Motor neuron (in vitro differentiated cells): ENCODE measurements at places on chromosomes 12 and 14. TPM values are rescaled to one million over a fixed set of nuclear protein-coding genes. Genes with fewer than 3 reads are reported as not detected.

GLI1 gene
- 2.6 and 3.4 TPM in 2 replicates for total RNA-seq

AQP2 gene
- total RNA-seq, result 0.06 TPM in 1 of 2 replicates, not detected in the other

SERPINA10 gene
- total RNA-seq, result 0.82 and 1.3 TPM in 2 replicates

KLHL28 gene
- 8.8 and 9.3 TPM in 2 replicates for total RNA-seq

KCNH5 gene
- 2.1 and 2.8 TPM in 2 replicates for total RNA-seq

CIROP gene
- total RNA-seq, result 0.19 and 0.29 TPM in 2 replicates

ADGRD1 gene
- 2.0 and 2.1 TPM in 2 replicates for total RNA-seq

- peak; percentile 9 for ATAC-seq
Observed at GRCh38 chr12:54417712-54418440, 1.2 kb downstream of the ITGA5 start.

- no peak for ATAC-seq
Observed at GRCh38 chr12:29945904-29946303, 162.2 kb upstream of the TMTC1 start.

DNA sequence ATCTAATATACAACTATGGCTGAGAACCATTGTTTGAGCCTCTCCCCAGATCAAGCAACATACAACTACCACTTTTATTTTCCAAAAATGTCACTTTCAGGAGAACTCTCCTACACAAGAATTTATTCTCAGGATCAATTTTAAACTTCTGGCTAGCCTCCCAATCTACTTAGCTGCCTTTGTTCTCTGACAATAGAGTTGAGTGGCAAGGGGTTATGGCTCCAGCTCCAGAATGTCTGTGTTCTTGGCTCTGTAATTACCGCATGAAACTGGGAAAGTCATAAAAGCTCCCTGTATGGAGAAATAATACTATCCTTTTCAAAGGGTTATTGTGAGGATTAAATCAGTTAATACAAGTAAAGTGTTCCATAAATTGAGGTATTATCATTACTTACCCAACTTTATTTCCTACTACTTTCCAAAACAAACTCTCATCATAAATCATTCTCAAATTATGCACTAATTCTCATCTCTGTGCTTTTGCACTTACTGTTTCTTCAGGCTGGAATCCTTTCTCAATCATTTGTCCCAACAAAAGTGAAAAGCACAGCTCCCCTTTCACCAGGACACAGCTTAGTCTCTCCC lies 121.9 kb downstream of the GARIN6 start:
- no peak for ATAC-seq

DNA sequence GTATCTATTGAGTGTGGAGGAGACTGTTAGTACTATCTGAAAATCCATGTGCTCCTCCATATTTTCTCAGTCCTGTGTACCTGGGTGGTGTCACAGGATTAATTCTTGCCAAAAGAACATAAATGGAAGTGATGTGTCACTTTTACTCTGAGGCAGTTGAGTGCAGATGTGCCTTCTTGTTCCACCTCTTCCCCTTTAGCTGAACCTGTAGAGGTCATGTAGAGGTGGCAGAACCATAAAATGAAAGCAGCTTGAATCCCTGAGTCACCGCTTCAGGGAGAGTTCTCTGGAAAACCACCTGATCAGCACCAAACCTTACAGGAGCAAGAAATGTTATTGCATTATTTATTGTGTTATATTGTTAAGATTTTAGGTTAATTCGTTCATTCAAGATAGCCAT lies 14.7 kb upstream of the SLC25A3 start:
- peak; percentile 59 for ATAC-seq

DNA sequence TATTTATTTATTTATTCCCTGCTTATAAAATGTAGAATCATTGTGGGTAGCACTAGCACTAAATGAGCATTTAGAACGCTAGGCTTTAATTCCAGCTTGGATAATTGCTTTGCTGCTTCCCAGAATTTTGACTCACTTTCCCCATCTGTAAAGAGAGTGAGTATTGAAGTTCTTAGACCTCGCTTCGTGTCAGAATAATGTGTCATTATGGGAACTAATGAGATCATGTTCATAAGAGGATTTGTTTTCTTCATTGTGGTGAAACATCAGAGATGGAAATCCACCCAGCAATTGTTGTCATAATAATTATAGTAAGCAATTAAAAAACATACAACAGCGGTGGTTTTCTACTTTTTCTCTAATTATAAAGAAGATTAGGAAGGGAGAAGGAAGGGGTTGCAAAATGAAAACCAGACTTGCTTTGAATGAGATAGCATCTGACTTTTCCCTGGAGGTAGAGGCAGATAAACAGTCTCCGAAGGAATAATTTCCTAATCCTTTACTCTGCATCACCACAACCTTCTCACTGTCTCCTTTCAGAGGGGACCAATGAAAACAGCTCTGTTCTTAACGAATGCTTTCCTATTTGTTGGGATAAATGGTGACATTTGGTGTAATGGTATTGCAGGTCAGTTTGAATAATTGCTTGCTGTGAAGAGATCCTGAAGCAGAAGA lies 86.8 kb upstream of the ARHGAP5 start:
- ATAC-seq, result peak; percentile 38
